GM12865 (cell line): ENCODE measurements at places on chromosomes 11 and 22.

DNA sequence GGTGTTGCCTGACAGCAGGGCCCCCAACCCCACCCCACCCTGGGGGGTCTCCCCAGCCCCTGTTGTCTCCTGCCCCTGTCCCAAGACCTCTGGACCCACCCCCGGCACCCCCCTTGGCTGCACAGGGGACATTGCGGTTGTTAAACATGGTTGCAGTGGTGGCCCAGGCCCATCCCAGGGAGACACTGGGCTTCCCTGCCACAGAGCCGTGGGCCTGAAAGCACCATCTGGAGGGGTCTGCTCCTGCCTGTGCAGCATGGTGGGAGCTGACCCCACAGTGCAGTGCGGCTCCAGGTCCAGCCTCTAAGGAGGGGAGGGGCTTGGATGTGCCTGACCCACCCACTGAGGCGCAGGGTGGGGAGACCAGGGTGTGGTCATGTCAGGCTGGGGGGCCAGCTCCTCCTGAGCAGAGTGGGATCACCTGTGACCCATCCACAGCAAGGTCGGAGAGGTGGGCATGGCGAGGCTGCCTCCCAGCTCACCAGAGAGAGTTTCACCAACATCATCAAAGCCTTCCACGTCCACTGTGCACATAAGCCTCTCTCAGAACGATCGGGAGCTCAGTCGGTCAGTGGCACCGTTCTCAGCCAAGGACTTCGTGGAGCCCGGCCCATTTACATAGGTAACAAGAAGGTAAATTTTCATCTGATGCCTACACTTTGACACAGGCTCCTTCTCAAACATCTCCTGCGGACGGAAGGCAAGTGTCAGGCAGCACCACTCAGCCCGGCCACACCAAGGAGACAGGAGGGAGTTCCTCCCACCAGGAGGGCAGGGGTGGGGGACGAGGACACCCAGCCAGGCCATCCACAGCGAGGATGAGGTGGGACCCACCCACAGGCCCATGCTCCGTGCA is 201.1 kb downstream of the BRD1 start:
- no peak for DNase-seq

- DNase-seq, result peak; percentile 87
Measured at GRCh38 chr22:33923660-33924246, 3.5 kb upstream of the LARGE1 start.

DNA sequence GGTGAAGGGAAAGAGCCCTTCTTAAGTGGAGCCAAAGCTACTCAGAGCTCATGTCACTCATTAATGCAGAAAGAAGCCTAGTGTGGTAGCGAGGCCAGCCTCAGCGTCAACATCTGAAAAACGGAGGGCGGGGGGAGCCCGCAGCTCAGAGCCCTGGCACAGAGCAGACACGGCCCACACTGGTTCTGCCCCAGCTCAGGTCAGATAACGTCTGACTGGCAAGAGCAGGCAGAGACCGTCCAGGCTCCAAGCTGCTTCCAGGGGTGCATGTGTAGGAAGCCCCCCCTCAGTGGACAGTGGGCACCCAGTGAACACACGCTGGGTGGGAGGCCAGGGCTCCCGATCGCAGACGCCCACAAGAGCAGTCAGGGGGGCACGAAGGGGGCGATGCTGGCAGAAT is 100.8 kb downstream of the SHANK2 start:
- DNase-seq, result no peak

GRCh38 chr11:117251506-117251905 is 19.0 kb downstream of the RNF214 start:
- DNase-seq, result no peak
